ENCODE measurements at places on chromosomes 1 and 21. TPM values are rescaled to one million over a fixed set of nuclear protein-coding genes. Genes with fewer than 3 reads are reported as not detected.

CCDC190 gene
- under 0.01 TPM for total RNA-seq

RIPK4 gene
- 12.6 TPM for total RNA-seq

SORT1 gene
- total RNA-seq: 3.6 TPM

HPDL gene
- 6.8 TPM for total RNA-seq

ADAMTSL4 gene
- total RNA-seq: 0.80 TPM

CHRM3 gene
- 0.42 TPM for total RNA-seq

MAB21L3 gene
- 0.14 TPM for total RNA-seq

SLC9C2 gene
- 0.09 TPM for total RNA-seq

DNA sequence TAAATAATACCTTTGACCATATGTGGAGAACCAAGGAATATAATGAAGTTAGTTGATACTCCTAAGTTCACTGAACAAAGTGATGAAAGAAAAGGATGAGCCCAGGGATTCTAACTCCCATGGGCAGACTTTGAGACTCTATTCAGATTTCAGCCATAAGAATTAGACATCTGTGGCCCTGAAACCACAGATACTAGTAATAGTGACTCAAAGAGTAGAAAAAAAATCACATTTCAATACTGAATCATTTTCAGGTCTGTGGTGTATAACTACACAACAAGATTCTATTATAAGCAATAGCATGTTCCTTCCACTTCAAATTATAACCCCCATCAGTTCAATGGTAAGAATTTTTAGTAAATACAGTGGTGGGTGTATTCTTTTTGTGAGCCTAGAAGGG, 16.4 kb upstream of the F13B start:
- DNase-seq: no peak

GRCh38 chr21:32585042-32585710, at the start of gene TCP10L:
TCP10L (minus strand) TSS chr21:32585523; CDS start chr21:32584304, 1,219 bp downstream.
- DNase-seq: no peak

- DNase-seq: no peak
Observed at GRCh38 chr1:233738396-233738795, 124.5 kb downstream of the KCNK1 start.

DNA sequence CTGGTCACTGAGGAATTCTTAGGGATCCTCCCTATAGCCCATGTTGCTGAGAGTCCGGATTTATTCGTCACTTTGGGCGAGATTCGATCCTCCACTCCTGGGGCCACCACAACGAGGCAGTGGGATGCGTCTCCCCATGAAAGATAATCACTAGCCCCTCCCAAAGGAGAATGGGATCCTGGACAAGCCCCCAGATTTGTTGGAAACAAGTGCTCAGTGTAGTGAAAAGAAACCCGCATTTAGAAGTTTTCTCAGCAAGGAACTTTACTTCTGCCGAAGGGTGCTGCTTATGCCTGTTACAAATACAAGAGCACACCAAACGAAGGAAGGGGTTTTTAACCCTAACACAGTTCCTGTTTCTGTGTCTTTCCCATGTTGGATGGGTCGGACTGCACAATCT, 83.3 kb downstream of the ZFYVE9 start:
- no peak for DNase-seq

GRCh38 chr1:67941746-67942145, 108.5 kb upstream of the GNG12 start:
- DNase-seq: no peak

DNA sequence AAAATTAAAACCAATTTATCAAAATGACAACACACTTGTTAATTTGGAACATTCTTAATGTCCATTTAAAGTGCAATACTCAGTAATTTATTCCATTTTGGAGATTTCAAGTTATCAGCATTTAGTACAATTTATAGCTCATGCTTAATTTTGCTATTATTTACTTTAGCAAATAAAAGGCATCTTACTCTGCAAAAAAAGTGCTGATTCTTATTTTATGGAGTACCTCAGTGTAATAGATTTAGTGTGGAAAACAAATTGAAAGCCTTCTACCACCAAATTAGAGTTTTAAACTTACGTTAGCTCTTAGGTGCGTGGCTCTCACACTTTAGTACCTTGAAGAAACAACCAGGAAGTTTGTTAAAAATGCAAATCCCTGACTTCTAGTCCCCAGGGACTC, 208.4 kb upstream of the NRIP1 start:
- no peak for DNase-seq

DNA sequence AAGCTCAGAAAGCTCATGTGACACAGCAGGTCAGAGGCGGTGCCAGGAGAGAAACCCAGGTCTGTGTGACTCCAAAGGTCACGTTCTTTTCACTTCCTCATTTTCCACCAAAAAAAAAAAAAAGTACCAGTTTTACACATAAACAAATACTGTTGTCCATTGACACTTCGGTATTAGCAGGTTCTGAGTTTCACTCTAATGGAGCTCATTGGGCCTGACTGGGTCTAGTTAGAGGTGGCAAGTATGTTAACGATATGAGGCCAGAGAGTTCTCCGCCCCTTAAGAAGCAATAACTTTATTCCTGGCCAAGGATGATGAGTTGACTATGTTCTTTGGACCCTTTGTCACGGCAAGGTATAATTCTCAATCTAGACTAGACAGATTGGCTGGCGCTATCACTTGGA, 30.0 kb upstream of the SDE2 start:
- peak; percentile 32 for DNase-seq

DNA sequence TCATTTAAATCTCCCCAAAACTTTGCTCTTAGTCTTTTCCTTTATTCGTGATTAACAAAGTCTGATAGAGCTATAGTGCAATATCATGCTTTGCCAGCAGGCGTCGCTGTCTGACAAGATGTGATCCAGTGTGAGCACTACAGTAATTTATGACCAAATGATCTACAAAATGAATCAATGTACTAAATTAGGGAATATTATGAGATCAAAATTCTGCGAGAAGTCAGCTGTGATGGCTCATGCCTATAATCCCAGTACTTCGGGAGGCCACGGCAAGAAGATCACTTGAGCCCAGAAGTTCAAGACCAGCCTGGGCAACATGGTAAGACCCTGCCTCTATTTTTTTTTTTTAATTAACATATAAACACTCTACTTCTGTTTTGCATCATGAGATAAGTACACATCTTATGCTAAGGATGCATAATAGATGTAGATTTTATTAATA, 3.6 kb upstream of the SPSB1 start:
- DNase-seq: peak; percentile 68

- no peak for DNase-seq
Observed at GRCh38 chr1:196684476-196684875, 32.6 kb downstream of the CFH start.

- DNase-seq: no peak
Observed at GRCh38 chr1:205456868-205457745, 1.3 kb upstream of the BLACAT1 start.

GRCh38 chr1:49333906-49334305, 557.2 kb upstream of the BEND5 start:
- no peak for DNase-seq

GRCh38 chr1:202343652-202344349, 2.1 kb upstream of the UBE2T start:
- DNase-seq: peak; percentile 53

GRCh38 chr21:45102391-45102932, 28.1 kb downstream of the ADARB1 start:
- no peak for DNase-seq

- DNase-seq: peak; percentile 24
Observed at GRCh38 chr1:50333595-50333974, 89.7 kb downstream of the DMRTA2 start.

- DNase-seq: no peak
Observed at GRCh38 chr1:172964864-172965263, 85.9 kb downstream of the TNFSF18 start.

GRCh38 chr21:24339406-24339805, 1267.9 kb downstream of the MRPL39 start:
- no peak for DNase-seq

GRCh38 chr1:32042330-32042729, 28.7 kb downstream of the KHDRBS1 start:
- DNase-seq: no peak

DNA sequence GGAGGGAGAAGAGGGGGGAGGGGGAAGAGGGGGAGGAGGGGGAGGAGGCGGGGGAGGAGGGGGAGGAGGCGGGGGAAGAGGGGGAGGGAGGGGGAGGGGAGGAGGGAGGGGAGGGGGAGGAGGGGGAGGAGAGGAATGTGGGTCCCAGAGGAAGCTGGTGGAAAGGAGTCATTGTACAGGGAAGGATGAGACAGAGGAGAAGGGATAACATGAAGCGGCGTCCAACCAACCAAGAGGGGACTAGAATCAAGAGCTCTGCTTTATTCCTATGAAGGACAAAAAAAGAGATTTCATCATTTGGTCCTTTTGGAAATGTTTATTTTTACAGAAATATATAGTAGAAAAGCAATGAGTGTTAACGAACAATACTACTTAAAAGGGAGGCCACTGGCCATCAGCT, 24.5 kb downstream of the COA6 start:
- no peak for DNase-seq

GRCh38 chr1:109728870-109729269, 12.0 kb downstream of the GSTM3 start:
- DNase-seq: no peak
